ENCODE measurements at places on chromosomes 1 and 21. TPM values are rescaled to one million over a fixed set of nuclear protein-coding genes. Genes with fewer than 3 reads are reported as not detected.
A peak's percentile ranks its signal among the peaks of the same experiment; 100 is the strongest.

DNA sequence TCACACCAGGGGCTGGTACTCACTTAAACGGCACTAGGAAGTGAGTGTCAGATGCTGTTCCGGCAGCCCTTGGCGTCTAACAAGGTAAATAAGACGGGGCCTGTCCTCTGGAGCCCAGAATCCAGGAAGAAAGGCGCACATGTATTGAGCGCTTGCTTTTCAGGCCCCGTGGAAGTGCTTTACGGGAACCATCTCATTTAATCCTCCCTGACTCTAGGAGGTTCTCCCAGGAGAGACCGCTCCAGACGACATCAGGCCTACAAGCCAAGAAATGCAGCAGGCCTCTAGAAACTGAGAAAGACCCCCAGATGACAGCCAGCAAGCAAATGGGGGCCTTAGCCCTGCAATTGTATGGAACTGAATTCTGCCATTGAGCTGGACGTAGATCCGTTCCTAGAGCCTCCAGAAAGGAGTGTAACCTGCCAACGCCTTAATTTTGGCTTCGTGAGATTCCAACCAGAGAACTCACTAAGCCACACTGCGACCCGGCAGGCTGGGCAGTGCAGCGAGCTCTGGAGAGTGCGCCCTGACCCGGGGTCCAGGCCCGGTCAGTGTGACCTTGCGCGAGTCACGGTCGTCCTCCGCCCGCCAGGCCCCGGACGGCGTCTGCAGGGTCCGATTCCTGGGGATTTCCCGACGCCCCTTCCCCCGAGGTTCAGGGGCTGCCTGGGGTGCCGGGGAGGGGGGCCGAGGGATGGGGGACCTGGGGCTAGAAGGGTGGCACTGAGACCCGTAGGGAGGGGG is 532 bp upstream of the MANEAL start:
- DNase-seq: no peak

DNA sequence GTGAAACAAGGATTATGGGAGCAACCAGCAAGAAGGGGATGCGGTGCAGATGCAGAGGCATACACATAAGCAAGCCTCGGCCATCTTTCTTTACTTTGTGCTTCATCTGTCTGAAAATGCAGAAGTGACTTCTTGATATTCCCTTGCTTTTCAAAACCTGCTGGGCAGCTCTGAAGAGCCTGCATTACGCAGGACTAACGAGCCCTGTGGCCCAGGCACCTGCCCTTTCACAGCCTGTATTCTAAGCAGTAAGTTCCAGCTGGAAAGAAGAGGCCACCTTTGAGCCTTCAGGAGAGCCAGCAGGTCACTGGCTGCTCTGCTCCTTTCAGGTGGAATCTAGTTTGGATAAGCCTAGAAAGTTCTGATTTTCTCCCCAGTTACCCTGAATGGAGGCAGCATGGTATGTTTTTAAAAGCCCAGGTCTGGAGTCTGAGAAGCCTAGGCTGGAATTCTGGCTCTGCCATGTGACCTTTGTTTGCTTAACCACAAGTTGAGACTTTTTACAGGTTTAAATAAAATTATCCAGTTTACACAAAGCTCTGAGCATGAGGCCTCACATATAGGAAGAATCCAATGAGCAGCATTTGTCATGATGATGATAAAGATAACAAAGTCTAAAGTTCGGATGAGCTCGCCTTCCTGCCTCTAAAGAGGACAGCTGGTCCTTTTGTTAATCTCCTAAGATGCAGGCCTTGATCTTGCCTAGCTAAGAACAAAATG is 122.9 kb downstream of the UBR4 start:
- DNase-seq: peak; percentile 58

- DNase-seq: no peak
Observed at GRCh38 chr1:34276606-34277005, 99.9 kb downstream of the C1orf94 start.

The TAF12 gene
- 31.7 TPM for total RNA-seq

GRCh38 chr1:223524930-223525451 is 131.8 kb downstream of the CCDC185 start:
- no peak for DNase-seq

DNA sequence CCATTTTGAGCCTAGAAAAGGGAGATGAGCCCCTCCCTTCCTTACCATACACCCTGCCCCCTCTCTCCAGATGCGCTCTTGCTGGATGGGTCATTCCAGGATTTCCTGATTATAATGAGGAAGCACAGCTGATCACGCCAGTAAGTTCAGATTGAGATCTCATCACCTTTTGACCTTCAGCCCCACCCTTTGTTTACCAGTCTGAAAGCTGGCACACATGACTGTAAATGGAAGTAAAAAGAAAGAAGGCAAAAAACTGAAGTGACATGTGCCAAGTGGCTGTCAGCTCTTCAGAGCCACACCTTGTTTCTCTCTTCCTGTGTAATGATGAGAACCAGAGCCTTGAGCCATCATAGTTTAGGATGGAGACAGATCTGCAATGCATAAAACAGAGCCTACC is 27.9 kb downstream of the S1PR1 start:
- DNase-seq: no peak

DNA sequence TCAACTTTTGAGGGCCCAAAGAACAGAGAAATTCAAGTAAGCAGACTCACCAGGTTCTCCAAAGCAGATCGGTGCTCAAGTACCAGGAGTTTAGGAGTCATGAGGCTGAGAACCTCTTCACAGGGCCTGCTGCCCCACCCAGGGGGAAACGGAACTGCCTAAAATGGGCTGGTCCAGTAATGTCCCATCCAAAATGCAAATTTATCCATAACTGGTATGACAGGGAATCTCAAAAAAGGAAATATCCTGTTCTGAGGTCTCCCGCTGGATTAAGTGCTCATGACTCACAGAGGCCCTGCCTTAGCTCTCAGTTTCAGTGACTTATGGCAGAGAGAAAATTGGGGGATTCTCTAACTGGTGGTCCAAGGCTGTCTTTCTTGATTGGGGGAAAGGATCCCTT is 9.3 kb downstream of the SPRR2G start:
- DNase-seq: no peak

- DNase-seq: no peak
Observed at GRCh38 chr1:14267991-14268390, 330.5 kb upstream of the KAZN start.

The FLG2 gene
- not detected for total RNA-seq

DNA sequence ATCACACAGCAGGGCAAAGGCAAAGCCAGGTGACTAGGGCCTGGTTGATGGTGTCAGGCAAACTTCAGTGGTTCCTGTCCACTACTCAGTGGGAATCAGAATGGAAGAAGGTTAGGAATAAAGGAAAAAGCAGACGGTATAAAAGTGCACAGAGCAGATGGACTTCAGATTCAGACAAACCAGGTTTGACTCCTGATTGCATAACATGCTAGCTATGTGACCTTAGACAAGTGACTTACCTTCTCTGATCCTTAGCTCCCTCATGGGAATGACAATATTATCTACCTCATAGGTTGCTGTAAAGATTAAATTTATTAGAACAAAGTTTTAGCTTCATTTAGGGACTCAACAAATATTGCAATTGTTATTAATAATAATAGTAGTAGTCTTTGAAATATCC is 4.9 kb downstream of the PAQR7 start:
- no peak for DNase-seq

DNA sequence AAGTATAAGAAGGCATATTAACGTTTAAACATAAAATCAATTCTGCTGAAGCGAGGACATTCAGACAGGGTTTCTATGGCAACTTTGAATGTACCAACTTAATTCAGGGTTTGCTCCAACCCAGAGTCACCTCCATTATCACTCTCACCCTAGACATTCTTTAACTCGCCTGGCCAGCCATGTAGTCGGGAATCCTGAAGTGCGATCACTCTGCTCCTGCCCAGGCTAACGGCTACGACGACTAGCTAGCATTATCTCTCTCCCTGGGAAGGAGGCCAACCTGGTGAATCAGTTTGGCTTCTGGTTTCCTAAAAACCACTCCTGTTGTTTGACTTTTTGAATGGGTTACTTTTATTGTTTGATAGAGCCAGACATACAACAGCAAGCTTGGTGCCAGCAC is 38.9 kb upstream of the ZBTB18 start:
- peak; percentile 78 for DNase-seq
